ENCODE measurements at places on chromosomes 11 and 22.

GRCh38 chr11:13026722-13027121, 17.6 kb downstream of the RASSF10 start:
- DNase-seq, result no peak

DNA sequence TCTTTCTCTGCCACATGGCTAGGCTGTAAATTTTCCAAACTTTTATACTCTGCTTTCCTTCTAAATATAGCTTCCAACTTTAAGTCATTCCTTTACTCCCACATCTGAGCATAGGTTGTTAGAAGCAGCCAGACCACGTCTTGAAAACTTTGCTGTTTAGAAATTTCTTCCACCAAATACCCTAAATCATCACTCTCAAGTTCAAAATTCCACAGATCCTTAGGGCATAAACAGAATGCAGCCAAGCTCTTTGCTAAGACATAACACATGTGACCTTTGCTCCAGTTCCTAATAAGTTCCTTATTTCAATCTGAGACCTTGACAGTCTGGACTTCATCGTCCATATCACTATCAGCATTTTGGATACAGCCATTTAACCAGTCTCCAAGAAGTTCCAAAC, 749.9 kb downstream of the METTL15 start:
- DNase-seq, result no peak

GRCh38 chr11:44162004-44162403, 66.5 kb downstream of the EXT2 start:
- no peak for DNase-seq

DNA sequence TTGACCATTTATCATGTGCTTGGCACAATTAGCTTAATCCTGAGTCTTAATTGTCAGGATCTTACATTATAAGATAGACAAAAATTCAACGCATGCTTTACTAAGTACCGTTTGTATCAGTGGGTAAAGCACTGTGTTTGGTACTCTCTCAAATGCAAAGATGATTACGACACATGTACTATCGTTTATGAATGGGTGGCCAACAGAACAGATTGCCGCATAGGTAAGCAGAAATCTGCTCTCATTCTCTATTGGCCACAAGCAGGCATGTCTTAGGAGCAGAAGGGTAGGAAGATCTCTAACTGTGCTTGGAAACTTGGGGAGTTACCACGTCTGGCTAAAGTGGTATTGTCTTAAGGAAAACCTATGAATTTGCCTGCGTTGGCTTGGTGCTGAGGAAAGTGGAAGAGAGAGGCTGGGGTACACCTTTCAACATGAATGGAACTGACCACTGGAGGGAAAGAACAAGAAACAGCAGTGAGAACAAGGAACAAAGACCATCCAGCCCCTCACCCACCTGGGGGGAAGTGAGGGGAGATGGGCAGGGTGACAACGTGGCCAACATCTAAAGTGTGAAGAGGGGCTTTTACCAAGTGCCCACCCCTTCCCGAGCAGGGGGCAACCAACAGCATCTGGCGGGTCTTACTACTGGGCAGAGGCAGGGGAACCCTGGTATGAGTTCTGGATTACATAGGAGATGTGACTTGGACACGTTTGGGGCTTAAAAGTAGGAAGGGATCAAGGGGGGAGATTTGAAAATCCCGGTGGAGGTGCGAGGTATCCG, 1.0 kb upstream of the TUBA8 start:
- no peak for DNase-seq

DNA sequence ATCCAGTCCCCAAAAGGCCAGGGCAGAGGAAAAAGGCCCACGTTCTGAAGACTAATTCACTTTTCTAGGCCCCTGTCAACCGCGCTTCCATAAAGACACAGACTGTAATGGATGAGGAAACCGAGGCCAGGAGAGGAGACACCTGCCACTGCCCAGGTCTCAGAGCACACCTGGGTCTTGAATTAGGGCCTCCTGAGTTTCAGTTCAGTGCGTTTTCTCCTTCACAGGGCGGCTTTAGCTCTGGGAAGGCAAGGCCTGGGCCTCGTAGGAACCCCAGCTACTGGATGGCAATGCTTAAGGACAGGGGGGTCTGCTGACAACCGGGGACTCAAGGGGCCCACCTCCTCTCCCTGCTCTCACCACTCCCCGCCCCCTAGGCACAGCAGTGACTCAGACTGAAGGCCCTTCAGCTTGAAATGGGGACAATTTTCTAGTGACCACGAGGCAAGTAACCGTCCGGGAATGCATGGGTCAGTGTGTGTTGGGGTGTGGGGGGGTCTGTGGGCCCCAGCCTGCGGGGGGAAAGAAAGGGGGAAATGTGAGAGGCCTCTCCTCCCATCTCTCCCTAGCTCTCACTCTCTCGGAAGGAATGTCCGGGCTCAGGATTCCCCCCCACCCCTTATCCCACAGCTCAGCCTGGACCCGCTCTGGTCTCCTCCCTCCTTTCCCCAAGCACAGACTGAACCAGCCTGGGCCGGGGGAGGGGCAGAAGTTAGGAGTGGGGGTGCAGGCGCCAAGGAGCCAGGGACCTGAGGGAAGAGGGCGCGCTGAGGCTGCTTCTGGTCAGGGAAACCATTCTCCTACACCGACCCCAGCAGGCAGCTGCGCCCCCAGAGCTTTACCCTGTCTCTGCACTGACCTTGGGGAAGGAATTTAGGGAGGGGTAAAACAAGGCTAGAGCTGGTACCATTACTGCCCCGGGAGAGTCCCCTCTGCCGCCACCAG, 17.2 kb downstream of the CREB3L1 start:
- no peak for DNase-seq

GRCh38 chr22:30695351-30695851, 727 bp downstream of the OSBP2 start:
- no peak for DNase-seq
